Fibroblast of lung (primary cell): ENCODE measurements at places on chromosomes 7 and 10.

GRCh38 chr7:400901-401485 is 111.0 kb downstream of the FOXL3 start:
- no peak for DNase-seq

DNA sequence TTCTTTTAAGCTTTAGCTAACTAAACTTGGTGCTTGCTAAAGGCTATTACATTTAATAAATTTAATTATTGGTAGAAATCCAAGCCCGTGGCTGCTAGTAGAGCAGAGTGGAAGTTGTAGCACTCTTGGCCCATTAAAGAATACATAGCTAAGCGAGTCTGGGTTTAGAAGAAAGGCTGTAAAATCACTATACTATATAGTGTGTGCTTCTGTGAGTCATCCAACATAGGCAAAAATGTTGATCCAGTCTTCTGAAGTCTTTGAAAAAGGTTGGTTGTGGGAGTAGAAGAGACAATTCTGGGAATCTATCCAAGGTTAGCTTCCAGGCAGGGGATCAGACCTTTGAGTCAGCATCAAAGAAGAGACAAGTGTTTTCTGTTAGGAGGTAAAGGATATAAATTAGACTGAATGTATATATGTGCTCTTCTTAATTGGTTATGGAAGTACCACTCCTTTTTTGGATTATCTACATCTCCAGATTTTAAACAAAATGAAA is 664.2 kb downstream of the NXPH1 start:
- peak; percentile 15 for DNase-seq

GRCh38 chr7:1410992-1411391 is 48.3 kb downstream of the MICALL2 start:
- no peak for DNase-seq

DNA sequence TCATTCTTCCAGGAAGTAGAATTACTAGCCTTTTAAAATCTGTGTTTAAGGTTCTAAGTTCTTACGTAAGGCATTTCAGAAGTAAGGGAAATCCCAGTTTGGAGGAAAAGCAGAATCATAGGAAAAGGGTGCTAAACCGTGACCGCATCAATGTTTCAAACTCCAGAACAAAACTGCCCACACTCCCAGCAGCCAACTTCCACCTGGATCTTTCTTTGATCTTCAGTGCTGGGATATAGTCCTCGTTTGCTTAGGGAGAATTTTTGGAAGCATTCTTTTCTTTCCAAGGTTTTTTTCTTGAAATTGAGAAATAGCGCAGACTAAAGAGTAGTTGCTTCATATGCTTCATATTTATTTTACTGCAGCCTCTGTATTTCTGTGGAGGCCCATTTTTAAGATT is 8.9 kb downstream of the PROSER2 start:
- DNase-seq = no peak

DNA sequence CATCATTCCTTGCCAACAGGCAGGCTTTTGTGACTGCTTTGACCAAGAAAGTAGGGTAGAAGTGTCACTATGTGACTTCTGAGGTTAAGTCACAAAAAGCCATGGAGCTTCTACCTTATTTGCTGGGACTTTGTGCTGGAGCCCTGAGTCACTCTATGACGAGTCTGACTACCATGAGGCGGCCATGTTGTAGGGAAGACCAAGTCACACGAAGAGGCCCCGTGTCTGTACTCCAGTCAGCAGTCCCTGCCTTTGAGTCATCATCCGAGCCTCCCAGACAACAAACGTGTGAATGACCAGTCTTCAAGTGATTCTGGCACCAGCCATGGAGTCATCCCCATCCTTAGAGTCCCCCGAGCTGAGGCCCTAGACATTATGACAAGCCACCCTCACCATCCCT is 3.5 kb upstream of the MYL10 start:
- no peak for DNase-seq

DNA sequence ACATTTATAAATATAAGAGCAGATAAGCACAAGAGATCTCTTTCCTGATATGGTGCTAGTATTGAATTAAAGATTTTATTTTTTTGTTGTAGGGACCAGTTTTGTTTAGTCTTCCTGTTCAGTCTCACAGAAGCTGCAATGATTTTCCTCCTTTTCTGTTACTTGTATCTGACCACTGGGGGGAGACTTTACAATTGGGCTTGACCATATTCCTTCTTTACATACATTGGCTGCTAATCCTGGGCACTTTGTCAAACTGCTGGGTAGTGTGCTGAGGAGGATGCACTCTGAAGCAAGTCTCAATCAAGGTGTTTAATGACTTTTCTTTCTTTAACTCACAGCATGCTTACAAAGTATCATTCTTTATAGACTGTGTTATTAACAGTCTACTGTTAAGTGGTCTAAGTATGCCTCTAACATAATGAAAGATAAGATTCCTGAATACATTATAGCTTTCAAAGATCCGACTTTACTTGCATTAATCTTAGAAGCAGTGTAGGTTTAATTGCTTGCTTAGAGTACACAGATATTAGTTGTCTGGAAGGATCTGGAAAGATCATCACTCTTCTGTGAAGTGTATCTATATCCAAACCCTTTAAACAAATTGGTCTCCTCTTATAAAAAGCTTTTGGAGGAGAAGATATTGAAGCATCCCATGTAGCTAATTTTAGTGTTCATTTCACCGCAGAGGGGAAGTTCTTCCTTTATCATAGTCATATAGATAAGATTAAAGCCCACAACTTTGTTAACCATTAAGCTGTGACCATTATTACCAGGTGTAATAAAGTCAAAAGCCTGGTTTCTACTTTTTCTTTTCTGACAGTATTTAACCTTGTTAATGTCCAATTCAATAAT is 3.1 kb downstream of the PALS2 start:
- peak; percentile 87 for DNase-seq

GRCh38 chr7:47884675-47885074 is 63.6 kb downstream of the PKD1L1 start:
- no peak for DNase-seq

DNA sequence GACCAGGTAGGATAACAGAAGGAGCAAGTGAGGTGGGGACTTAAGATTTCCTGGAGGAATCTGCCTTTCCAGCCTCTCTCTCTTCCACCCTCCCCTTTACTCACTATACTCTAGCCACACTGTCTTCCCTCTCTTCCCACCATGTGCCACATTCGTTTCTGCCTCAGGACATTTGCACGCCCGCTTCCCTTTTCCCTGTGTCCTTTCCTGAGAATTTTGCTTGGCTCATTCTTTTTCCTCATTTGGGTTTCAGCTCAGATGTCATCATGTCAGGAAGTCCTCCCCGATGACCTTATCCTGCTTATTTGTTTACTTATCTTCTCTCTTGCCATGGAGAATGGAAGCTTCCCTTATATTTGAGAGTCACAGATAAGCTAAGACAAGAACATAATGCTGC is 363.8 kb downstream of the PRPF18 start:
- DNase-seq = no peak

GRCh38 chr7:36088553-36088952 is 64.5 kb upstream of the EEPD1 start:
- no peak for DNase-seq
